ENCODE measurements at places on chromosomes 1 and 21.

GRCh38 chr1:200242110-200243041 is 167.5 kb downstream of the ZNF281 start:
- DNase-seq = no peak

DNA sequence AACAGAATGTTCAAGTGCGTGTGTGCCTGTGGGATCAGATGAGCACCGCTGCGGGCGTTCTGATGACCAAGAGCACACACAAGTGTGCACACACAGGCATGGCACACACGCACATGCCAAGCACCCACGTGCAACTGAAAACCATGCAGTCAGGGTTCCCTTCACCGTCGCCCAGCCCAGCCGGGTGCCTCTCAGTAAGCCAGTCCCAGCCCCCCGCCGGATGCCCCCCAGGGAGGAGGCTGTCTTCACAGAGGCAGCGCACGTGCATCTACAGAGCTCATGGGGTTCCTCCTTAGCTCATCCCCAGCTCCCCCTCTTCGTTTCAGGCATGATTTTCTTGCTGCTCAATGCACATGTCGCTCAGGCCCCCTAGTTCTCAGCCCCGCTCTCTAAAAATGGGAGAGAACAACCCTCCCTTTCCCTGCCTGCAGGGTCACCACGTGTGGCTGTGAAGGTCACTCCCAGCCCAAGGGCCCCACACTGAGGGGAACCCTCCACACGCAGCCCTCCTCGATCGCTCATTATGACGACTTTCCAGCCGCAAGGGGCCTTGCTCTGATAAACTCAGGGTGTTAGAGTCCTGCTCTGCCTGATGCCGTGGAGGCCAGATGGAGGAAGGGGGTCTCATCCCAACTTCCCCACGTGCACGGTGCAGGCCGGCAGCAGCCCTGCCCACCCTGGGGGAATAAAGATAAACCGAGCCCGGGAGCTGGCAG is 30.4 kb upstream of the ARHGEF16 start:
- DNase-seq = no peak

- no peak for DNase-seq
These were observed 20.2 kb downstream of the NUAK2 start for GRCh38 chr1:205301205-205301821.

DNA sequence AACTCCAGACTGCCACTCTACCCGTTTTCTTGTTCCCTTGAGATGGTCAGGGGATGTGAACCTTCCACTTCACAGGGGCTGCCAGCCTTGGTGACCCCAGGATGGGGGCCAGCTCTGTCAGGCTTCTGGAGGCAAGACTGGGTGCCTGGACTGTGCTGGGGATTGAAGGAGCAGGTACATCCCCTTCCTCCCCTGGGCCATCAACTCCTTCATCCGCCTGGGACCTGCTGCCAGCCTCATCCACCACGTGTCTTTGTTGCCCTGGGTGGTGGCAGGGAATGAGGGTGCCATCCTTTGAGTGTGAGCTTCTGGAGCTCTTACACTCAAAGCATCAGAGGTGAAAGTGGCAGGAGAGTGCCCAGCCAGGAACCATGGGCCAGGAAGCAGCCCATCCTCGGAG is 139.6 kb downstream of the IGSF21 start:
- DNase-seq = no peak

All from CD4-positive, alpha-beta T cell treated with Interleukin-10 for 1 hour (primary cell).